NCI-H1105 (cell line): ENCODE measurements at places on chromosomes 4 and X.

DNA sequence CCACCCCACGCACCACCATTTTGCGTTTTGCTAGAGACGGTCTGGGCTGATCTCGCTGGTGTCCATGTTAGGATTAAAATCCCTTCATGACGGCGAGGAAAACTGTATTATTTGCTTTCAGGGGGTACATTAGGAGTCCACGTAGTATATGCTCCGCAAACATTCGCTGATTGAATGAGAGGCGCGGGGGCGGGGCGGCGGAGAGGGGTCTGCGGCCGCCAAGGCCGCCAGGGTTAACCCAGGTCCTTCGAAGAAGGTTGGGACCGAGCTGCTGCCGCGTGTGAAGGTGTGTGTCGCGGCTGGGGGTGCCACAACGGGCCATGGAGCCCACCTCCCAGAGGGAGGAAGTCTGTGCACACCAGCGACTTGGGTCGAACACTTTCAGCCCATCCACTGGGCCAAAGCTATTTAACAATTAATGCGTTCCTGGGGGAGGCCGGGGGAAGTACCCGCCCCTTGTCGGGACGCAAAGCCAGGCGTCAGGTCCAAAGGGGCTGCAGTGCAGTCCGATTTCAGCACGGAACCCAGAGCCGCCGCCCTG, 6.4 kb upstream of the PITX2 start:
- no peak for DNase-seq

GRCh38 chr4:2663275-2663674, 92.9 kb downstream of the TNIP2 start:
- DNase-seq = no peak

DNA sequence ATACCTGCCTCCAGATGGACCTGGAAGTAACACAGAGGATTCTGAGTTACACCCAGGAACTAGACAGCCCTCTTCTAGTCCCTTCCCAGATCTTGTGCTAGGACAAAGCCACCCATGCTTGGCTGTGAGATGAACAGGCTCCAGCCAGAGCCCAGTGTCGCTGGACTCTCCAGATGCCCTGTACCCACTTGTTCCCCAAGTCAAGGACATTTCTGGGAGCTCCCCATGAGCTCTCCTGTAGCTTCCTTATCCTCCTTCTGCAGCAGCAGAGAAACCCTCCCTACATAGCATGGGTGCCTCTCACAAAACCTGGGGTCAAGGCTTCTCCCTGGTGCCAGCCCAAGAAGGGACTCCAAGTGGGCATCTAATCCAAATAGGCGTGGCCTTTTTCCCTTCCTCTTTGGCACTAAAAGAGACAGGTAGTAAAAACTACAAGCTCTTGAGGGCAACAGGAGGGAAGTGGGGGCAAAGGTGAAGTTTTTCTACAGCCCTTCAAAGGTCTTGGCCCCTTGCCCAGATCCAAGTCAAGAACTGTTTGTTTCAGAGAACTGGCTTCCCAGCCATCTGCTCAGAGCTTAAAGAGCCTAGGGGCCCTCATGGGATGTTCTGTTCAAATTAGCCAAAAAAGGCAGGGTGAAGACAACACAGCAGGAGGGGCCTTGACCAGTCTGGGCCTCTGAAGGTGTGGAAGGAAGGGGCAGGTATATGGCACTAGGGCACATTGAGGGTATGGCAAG, 8.5 kb upstream of the ERCC6L start:
- DNase-seq = peak; percentile 60

GRCh38 chr4:127686658-127687057, 43.5 kb upstream of the SLC25A31 start:
- DNase-seq = no peak

GRCh38 chr4:79107014-79107413, 167.8 kb upstream of the PAQR3 start:
- no peak for DNase-seq

DNA sequence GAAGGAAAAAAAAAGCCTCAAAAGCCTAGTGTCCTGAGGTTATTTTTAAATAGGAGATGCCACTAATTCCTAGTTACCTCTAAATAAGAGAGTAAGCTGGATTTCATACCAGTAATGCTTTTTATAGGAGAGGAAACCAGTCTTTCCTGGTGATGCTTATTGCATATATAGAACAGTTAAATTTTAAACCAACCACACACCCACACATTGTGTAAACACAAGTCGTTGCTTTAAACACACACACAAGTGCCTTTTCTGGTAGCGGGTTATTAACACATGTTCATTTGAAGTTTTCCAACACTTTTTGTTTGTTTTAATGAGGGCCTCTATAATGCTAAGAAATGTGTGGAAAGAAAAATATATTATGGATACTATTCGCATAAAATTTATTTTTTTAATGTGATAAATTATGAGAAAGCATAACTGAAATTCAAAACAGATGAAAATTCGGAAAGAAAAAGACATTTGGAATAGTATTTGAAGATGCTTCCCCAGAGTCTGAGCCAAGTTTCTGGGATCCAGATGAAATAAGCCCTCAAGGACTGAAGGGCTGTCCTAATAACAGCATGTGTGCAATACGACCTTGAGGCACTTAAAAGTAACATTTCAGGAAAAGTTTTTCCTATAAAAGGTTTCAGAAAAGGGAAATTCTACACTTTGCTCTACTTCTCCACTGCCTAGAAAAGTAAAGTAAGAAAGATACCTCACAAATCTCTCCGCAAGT, 2.0 kb downstream of the ANTXR2 start:
- no peak for DNase-seq

DNA sequence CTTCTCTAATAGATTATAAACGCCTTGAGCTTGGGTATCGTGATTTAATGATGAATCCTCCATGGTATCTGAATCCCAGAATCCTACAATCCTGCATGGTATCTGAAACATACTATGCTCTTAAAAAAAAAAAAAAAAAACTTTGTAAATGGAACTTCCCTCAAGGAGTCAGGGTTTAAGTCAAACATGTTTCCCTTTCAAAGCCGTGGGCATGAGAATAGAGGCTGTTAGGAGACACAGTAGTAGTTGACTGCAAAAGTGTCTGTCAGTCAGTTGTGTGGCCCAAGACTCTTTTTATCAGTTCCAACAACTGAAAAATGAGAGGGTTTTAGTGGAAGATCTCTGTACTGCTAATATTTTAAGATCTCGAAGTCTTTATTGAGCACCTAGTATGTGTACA, 2.4 kb upstream of the HS3ST1 start:
- DNase-seq = no peak

DNA sequence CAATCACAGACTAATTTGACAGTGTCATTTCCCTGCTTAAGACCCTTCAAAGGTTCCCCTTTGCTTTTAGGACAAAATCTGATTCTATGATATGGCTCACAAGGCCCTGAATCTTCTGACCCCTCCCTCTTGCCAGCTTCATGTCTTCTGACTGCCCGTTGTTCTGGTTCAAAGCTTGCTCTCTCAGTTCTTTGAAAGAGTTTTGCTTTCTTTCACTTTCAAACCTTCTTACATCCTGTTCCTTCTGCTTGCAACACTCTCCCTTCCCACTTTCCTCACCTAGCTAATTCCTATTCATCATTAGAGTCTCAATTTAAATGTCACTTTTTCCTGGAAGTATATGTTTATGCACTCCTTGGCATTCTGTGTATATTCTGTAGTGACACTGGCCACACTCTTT, 299.2 kb downstream of the IDS start:
- DNase-seq = no peak

GRCh38 chrX:99705701-99706100, 704.4 kb downstream of the PCDH19 start:
- DNase-seq = no peak

DNA sequence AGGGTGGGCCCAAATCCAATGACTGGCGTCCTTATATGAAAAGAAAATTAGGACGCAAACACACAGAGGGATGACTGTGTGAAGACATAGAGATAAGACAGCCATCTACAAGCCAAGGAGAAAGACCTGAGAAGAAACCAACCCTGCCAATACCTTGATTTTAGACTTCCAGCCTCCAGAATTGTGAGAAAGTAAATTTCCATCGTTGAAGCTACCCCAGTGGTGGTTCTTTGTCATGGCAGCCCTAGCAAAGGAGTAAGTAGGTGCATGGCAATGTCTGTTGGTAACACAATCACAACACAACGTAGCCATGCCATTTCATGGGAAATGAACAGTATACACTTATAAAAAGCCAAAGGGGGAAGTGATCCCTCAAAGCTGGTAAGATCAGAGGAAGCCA, 25.3 kb downstream of the SMIM20 start:
- DNase-seq = no peak

DNA sequence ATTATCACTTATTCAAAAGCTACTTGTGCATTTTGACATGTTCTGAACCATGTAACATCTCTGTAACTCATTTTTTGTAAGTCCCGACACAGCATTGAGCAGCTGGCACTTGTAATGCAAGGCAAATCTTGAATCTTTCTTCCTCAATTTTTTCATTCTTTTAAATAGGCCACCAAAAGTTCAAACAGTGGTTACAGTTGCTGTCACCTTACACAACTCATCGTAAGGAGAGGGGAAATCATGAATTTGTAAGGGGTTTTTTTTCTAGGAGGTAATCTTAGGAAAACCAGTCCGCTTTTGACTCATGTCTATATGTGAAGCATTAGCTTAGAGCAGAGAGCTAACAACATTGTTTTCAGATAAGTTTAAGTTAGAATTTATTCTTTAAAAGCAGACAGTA, 124.5 kb downstream of the PDLIM5 start:
- DNase-seq = no peak

- DNase-seq = no peak
Measured at GRCh38 chr4:72205298-72205697, 173.5 kb downstream of the NPFFR2 start.

DNA sequence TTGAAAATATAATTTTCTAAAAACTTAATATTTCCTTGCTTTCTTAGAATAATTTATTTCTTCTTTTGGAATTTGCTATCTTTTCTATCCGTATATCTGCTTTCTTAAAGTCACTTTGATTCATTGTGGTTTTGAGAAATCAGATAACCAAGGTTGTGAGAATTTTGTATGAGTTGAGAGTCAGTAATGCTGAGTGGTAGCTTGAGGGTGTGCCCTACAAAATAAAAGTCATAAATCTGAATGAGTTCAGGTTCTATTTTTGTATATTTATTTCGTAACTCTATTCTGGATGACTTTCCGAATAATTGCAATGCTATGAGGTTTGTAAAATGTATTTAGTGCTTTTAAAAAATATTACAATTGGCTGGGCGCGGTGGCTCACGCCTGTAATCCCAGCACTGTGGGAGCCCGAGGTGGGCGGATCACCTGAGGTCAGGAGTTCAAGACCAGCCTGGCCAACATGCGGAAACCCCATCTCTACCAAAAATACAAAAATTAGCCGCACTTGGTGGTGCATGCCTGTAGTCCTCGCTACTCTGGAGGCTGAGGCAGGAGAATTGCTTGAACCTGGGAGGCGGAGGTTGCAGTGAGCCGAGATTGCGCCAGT, 8.9 kb downstream of the COPS4 start:
- no peak for DNase-seq

GRCh38 chr4:72063726-72064125, 31.9 kb downstream of the NPFFR2 start:
- DNase-seq = no peak

DNA sequence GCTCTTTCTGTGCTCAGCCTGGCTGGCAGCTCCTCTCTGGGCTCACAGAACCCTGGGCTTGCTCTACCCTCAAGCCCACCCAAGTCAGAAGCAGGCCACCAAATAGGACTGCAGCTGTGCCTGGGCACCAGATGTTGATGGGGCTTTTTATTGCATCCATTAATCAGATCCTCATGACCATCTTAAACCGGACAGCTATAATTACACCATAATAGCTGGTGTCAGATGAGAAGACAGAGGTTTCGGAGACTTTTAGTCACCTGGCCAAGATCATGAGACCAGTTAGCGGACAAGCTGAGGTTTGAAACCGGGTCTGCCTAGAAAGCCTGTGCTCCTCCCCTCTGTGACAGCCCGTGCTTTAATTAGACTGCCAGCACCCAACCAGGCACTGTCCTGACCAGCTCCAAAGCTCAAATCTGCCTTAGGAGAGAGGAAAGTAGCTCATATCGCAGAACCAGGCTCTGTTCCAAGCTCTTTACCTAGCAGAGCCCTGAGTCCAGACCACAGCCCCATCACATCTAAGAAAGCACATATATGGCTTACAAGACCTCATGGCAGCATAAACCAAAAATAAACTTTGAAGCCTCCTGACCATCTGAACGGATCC, 88.9 kb downstream of the JAKMIP1 start:
- DNase-seq = no peak
